ENCODE measurements at places on chromosomes 7 and 10. TPM values are rescaled to one million over a fixed set of nuclear protein-coding genes. Genes with fewer than 3 reads are reported as not detected.

HHEX gene
- total RNA-seq: 3.5 TPM

ASB10 gene
- total RNA-seq: not detected

TNPO3 gene
- total RNA-seq: 55.0 TPM

ZNF92 gene
- total RNA-seq: 4.1 TPM

WDR86 gene
- 1.0 TPM for total RNA-seq

MRLN gene
- not detected for total RNA-seq

IKZF1 gene
- total RNA-seq: not detected

CYP2E1 gene
- 0.50 TPM for total RNA-seq

INA gene
- total RNA-seq: 0.50 TPM

REPIN1 gene
- 26.7 TPM for total RNA-seq

SH3PXD2A gene
- 26.2 TPM for total RNA-seq

JCAD gene
- 27.1 TPM for total RNA-seq

TRIL gene
- 0.17 TPM for total RNA-seq

MOSPD3 gene
- 3.9 TPM for total RNA-seq

GPR15LG gene
- not detected for total RNA-seq

GALNT17 gene
- under 0.01 TPM for total RNA-seq

GBX1 gene
- total RNA-seq: not detected

DPP6 gene
- total RNA-seq: not detected

PLCE1 gene
- 0.33 TPM for total RNA-seq

CYP3A5 gene
- 12.4 TPM for total RNA-seq

GPR158 gene
- 0.33 TPM for total RNA-seq

CRYGN gene
- 0.50 TPM for total RNA-seq

FZD8 gene
- total RNA-seq: 0.77 TPM

FANK1 gene
- 2.6 TPM for total RNA-seq

PRPS1L1 gene
- total RNA-seq: not detected

BLNK gene
- 0.51 TPM for total RNA-seq

ZWINT gene
- 10.9 TPM for total RNA-seq

KLF14 gene
- under 0.01 TPM for total RNA-seq

FAM25A gene
- not detected for total RNA-seq

PAX4 gene
- not detected for total RNA-seq

PDE6C gene
- not detected for total RNA-seq

CCL24 gene
- total RNA-seq: not detected

SFRP5 gene
- not detected for total RNA-seq

NEUROG3 gene
- total RNA-seq: not detected

TSPAN33 gene
- 0.17 TPM for total RNA-seq

GTF2IRD1 gene
- total RNA-seq: 10.0 TPM

TMEM176B gene
- total RNA-seq: 95.3 TPM

NPC1L1 gene
- total RNA-seq: under 0.01 TPM

FAM241B gene
- total RNA-seq: 0.26 TPM

SCRN1 gene
- total RNA-seq: 86.5 TPM

SEMA3D gene
- total RNA-seq: 12.1 TPM

FAM221A gene
- total RNA-seq: 5.1 TPM

CPED1 gene
- total RNA-seq: 196 TPM

PTF1A gene
- total RNA-seq: not detected

ATP6V0A4 gene
- total RNA-seq: not detected

TACC2 gene
- total RNA-seq: 7.6 TPM

LBX1 gene
- under 0.01 TPM for total RNA-seq

KCNH2 gene
- total RNA-seq: 6.2 TPM

RPEL1 gene
- 0.17 TPM for total RNA-seq

SPDYE8 gene
- not detected for total RNA-seq

FOXI2 gene
- not detected for total RNA-seq

TEX47 gene
- total RNA-seq: not detected

ATG9B gene
- under 0.01 TPM for total RNA-seq

HSPA14 gene
- 7.4 TPM for total RNA-seq

HMX2 gene
- total RNA-seq: not detected

NFE2L3 gene
- total RNA-seq: 5.4 TPM

FAM25C gene
- not detected for total RNA-seq

HTR5A gene
- not detected for total RNA-seq
